ENCODE measurements at places on chromosomes 12 and 14.

DNA sequence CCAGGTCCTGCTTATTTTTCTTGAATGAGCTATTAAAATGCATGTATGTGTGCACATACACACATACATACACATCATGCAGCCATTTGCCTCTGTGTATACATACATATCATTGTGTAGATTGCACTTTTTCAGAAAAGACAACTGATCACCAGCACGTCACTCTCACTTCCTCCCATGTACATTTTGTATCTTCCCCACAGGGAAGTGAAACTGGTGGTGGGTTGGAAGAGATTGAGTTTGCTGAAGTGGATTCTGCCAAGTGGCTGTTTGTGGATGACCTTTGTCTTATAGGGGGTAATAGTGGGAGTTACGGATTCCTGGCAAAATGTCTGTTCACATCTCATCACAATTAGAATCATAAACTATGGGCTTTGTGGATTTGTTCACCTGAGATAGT is 448.6 kb downstream of the RAD51B start:
- no peak for DNase-seq

- no peak for DNase-seq
Measured at GRCh38 chr12:24661657-24662096, 287.2 kb downstream of the BCAT1 start.

DNA sequence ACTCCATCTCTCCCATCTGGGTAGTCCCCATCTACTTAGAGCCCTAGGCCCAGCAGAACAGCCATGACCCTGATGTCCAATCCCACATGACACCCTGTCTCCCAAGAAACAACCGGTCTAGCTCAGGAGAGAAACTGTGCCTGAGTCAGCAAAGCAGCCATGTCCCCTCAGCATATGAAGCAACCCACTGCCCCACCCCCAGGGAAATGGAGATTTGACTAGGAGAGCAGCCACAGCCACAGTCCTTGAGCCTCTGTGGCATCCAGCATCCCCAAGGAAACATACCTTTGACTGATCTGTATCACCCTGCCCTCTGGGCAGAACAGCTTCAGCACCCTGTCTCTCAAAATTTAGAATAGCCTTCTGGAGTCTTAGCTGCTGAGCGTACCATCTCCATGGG is 641.9 kb upstream of the FBXO33 start:
- no peak for DNase-seq

- DNase-seq = no peak
Measured at GRCh38 chr14:36455241-36455627, 64.8 kb downstream of the NKX2-1 start.

GRCh38 chr14:104400355-104400754 is 179.2 kb upstream of the C14orf180 start:
- DNase-seq = no peak

- no peak for DNase-seq
Measured at GRCh38 chr12:26130728-26131127, 5.9 kb upstream of the BHLHE41 start.

GRCh38 chr14:88825503-88825902 is 1.1 kb downstream of the TTC8 start:
- DNase-seq = no peak

DNA sequence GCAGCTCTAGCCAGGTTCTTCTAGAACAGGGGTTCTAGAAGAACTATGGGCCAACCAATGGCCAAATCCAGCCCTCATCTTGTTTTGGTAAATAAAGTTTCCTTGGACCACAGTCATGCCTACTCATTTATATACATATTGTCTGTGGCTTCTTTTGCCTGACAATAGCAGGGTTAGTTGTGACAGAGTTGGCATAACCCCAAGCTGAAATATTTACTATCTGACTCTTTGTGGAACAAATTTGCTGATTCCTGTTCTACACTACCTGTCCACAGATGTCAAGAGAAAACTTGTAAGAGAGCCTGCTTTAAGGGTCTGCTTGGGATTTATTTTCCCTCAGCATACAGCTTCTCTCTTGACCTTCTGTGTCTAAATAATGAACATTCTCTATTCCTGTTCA is 289.0 kb downstream of the KSR2 start:
- no peak for DNase-seq

GRCh38 chr12:115201966-115202365 is 518.0 kb upstream of the TBX3 start:
- DNase-seq = no peak

DNA sequence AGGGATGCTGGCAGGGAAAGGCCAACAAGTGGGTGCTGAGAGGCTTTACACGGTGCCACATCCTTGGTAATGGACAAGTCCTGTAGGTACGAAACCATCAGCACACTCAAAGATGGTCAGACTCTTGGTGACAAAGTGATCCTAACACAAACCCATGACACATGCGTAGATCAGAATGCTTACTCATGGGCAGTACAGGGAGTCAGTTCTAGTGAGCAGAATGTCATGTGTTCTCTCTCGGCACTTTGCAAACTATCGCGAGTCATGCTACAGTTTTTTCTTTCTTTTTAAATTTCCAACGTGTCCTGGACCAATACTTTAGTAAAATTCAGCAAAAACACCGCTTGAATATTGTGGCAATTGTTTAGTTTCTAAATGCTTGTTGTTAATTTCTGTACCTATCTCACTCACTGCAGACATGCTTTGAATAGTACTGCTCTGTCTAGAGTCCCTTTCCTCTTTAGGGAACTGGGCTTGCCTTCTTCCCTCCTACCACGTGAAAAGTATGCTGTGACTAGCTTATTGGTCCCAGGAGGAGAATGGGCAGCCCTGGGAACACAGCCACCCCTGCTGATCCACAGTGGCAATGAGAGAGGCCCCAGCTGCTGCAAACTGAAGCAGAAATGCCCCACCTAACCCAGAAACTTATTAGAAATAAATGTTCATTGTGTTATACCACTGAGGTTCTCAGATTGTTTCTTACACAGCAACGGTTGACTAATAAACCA is 62.4 kb downstream of the UBR7 start:
- DNase-seq = no peak

Data from stimulated activated CD4-positive, alpha-beta T cell treated with anti-CD3 and anti-CD28 coated beads, Interleukin-4, amount 100 ng/mL, for 1 hour (primary cell).